ENCODE measurements at places on chromosomes 2 and 18.

DNA sequence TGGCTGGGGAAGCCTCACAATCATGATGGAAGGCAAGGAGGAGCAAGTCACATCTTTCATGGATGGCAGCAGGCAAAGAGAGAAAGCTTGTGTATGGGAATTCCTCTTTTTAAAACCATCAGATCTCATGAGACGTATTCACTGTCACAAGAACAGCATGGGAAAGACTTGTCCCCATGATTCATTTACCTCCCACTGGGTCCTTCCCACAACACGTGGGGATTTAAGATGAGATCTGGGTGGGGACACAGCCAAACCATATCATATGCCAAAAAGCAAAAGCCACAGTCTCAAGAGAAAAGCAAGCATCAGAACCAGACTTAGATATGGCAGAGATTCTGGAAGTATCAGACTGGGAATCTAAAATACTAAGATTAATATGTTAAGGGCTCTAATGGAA lies 30.0 kb upstream of the SCRN3 start:
- DNase-seq, result no peak

GRCh38 chr2:86238354-86238753 lies 39.1 kb downstream of the MRPL35 start:
- DNase-seq, result no peak

DNA sequence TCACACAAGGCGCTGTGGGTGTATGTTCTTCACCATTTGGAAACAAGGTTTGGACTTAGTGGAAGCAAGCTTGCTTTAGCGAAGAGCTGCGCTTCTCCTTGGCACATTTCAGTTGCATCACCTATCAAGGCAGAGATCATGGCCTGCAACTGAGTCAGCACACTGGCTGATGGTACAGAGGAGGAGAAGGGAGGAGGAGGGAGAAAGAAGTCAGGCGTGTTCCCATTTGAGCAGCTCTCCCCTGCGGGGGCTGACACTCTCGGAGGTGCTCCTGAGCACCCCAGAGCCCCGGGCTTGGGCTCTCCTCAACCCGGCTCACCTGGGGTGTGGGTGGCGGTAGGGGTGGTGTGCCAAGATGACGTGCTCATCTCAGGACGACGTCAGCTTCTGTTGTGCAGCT lies 6.0 kb upstream of the SERPINB5 start:
- DNase-seq, result no peak

DNA sequence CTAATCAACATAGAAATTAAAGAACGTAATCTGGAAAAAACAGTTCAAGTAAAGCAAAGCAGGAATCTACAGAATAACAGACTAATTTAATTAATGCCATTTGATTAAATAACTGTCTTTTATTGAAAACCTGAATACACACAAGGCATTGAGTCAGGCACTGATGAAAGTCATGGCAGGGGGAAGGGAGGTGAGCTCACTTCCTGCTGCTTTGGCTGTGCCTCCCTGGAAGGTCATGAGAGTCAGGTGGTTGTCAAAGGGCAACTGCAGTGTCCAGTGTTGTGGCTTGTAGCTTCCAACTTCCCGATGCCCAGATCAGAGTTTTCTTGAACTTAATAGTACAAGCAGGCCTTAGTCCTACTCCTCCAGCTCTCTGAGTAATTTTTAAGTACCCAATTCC lies 180.9 kb downstream of the PID1 start:
- DNase-seq, result peak; percentile 10

DNA sequence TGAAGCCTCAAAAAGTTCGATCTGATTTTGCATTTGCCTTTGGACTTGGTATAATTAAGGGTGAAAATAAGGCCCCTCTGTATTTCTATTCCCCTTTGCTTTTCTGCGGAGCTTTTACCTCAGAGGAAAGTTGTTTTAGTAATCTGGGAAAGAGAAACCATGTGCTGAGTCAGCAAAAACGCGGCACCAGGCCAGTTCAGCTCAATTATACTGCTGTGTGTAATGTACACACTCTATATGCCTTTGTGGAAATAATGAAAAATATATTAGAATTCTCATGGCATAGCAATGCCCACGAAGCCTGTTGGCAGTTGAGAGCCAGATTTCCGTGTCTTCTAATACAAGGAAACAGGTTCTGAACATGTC lies 161.9 kb upstream of the SIX2 start:
- DNase-seq, result no peak

GRCh38 chr2:191481305-191482070 lies 196.4 kb upstream of the NABP1 start:
- DNase-seq, result no peak

- DNase-seq, result peak; percentile 67
These were observed 199.9 kb upstream of the PKDCC start for GRCh38 chr2:41847744-41848441.

- no peak for DNase-seq
These were observed 58.1 kb downstream of the ST3GAL5 start for GRCh38 chr2:85830645-85831044.

GRCh38 chr2:179745635-179746256 lies 115.7 kb downstream of the ZNF385B start:
- DNase-seq, result peak; percentile 7

DNA sequence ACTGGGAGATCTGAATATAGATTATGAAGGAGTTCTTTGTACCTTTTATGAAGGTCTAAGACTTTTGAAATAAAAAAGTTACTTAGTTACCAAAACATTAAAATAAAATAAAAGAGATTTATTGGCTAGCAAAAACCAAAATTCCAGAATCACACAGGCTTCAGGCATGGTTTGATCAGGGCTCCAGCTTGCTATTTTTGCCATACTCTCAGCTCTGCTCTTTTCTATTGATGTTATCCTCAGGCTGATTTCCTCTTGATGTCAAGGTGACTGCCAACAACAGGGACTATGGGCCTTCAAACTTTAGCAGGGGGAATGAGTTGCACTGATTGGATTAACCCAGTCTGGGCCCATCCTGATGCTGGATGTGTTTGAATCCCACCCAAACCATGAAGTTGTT lies 174.1 kb downstream of the TFCP2L1 start:
- no peak for DNase-seq

GRCh38 chr2:66489436-66489835 lies 54.5 kb downstream of the MEIS1 start:
- DNase-seq, result no peak

DNA sequence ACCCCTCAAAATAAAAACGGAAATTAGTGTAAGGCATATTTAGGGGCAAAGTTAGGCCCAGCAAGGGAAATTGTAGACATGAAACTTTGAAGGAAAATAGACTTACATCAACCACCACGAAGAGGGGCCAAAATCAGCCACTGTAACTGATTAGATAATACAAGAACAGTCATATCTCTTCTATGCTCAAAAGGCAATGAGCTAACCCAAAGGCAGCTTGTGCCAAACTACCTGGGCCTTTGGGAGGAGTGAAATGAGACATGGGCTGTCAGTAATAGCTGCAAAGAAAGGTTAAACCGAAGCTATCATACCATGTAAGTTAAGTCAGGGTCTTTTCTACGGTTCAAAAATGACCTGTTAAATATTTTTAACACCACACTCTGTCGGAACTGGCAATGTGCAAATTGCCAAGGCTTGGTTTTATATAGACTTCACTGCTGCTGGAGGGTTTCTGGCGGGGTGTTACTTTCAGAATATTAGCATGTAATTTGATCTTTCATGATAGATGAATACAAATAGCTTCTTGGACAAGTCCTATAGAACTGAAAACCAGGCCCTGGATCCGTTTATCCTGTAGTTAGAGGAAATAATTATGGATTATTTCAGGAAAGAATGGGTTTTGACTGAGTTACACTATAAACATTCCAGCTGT lies 69.6 kb downstream of the ACVR1 start:
- no peak for DNase-seq

GRCh38 chr2:171864357-171864985 lies 29.6 kb downstream of the SLC25A12 start:
- no peak for DNase-seq

GRCh38 chr18:55064760-55065159 lies 105.5 kb upstream of the CCDC68 start:
- no peak for DNase-seq

GRCh38 chr2:60840880-60841279 lies 40.5 kb upstream of the REL start:
- DNase-seq, result no peak

GRCh38 chr2:134457765-134458472 lies 204.0 kb downstream of the MGAT5 start:
- DNase-seq, result no peak

GRCh38 chr2:220175967-220176366 lies 548.5 kb downstream of the SLC4A3 start:
- no peak for DNase-seq

DNA sequence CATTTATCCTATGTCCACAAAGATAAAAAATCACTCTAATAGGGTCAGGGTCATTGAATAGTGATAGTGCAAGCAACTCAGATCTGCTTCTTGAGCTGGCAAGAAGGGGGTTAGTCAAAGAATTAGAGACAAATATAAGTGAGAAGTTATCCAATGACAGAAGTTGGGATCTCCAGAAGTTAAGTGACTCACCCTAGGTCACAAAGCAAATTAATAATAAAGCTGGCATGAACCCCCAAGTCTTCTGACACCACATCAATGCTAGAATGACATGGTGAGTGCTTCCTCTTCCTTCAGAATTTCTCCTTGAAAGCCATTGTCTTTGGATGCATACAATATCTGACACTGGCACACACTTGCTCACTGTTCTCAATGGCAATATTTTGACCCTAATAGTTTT lies 343.5 kb downstream of the RIT2 start:
- no peak for DNase-seq

GRCh38 chr2:55120634-55121359 lies 70.5 kb upstream of the RTN4 start:
- DNase-seq, result peak; percentile 78

GRCh38 chr2:97754690-97755346 lies 41.4 kb downstream of the ZAP70 start:
- DNase-seq, result no peak

GRCh38 chr2:226544596-226545210 lies 254.9 kb downstream of the IRS1 start:
- peak; percentile 26 for DNase-seq

- peak; percentile 54 for DNase-seq
These were observed 23.9 kb downstream of the PRKCE start for GRCh38 chr2:45675263-45675812.

- no peak for DNase-seq
These were observed 23.5 kb downstream of the CYRIA start for GRCh38 chr2:16642088-16642487.

GRCh38 chr2:189255711-189256110 lies 76.2 kb upstream of the COL5A2 start:
- DNase-seq, result no peak

GRCh38 chr2:30336084-30336483 lies 104.8 kb downstream of the LBH start:
- DNase-seq, result no peak

GRCh38 chr2:7740114-7740513 lies 822.9 kb downstream of the RNF144A start:
- no peak for DNase-seq

- DNase-seq, result no peak
These were observed 64.4 kb upstream of the REV1 start for GRCh38 chr2:99554238-99554637.

DNA sequence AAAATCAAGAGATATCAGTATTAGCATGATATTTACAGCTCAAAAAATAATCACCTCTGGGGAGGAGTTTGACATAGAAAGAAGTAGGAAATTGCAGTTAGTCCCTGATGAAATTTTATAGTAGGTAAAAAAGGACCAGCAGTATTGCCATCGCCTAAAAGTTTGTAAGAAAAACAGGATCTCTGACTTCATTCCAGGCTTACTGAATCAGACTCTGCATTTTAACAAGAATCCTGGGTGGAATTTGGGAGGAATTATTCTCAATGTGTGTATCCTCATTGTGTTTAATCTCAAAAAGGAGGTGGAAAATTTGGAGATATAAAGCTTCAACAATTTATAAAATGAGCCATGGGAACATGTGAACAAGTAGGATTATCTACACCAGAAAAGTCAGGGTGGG lies 31.2 kb upstream of the STAT1 start:
- DNase-seq, result peak; percentile 60

DNA sequence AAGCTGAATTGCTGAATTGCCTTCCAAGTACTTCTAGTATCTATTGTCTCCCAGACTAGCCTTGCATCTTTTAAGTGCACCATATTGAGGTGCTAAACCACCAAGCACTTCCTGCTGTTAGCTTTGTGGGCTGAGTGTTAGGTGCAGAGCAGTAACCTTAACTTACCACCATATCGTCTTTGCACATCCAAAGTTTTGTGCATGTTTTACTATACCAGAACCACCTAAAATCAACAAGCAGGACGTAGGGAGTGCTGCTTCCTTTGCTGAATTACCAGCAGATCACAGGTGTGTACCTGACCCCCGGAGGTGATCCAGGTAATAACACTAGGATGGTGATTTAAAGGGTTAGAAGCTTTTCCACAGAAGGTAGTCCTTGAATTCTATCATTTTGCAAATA lies 359.9 kb upstream of the HNRNPA3 start:
- no peak for DNase-seq

DNA sequence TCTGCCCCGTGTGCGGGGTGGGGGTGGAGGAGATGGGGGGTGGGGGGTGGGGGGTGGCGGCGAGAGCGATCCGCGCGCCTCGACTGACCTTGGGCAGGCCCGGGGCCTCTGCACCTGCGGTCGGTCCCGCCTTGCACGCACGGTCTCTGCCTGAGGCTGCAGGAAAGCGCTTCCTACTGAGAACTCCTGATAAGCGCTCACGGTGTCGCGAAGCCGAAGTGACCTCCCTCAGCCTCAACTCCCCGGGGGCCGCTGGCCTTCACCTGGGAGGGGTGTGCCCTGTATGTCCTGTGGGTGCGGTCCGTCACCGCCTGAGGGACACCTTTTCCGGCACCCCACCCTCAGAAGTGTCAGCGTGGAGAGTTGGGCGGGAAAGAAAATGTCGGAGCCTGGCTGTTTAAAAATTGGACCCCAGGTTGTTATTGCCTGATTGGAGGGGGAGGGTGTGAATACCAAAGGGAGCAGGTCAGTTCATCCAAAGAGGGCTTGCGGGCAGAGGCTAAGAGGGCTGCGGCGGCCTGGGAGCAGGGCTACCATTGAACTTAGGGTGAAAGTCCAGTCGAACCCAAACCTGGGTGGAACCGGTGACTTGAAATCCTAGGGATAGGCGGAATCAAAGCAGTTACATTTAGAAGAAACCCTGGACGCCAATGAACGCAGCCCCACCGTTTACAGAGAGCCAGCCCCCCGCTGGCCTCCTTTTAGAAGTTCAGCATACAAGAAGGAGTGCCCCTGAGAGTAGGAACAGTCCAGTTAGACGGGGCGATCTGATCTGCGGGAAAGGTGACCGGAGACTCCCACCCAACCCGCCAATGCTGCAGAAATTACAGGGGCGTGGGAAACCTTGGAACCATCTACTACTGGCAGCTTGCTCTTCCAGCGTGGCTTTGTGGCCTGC lies 1.2 kb downstream of the MAL start:
- no peak for DNase-seq

- no peak for DNase-seq
These were observed 7.4 kb downstream of the EPAS1 start for GRCh38 chr2:46304635-46305034.

- no peak for DNase-seq
These were observed 729.8 kb upstream of the SOX11 start for GRCh38 chr2:4962419-4962818.

GRCh38 chr2:79640001-79640400 lies 127.2 kb downstream of the CTNNA2 start:
- no peak for DNase-seq

- DNase-seq, result no peak
These were observed 267.6 kb downstream of the BCL2 start for GRCh38 chr18:63051928-63052327.

Measured in AG10803 (cell line).